Activated T-helper 2 cell treated with anti-CD3 and anti-CD28 coated beads, Interferon-gamma antibody, Interleukin-2, Interleukin-4, amounts not matched to agents 10 μg/mL and 5 μg/mL and 100 μg/mL, durations not matched to agents 14 hours and 24 hours and 36 hours (primary cell): ENCODE measurements at places on chromosomes 11 and 22.

GRCh38 chr11:120124355-120124754 is 13.6 kb downstream of the TRIM29 start:
- DNase-seq: no peak

DNA sequence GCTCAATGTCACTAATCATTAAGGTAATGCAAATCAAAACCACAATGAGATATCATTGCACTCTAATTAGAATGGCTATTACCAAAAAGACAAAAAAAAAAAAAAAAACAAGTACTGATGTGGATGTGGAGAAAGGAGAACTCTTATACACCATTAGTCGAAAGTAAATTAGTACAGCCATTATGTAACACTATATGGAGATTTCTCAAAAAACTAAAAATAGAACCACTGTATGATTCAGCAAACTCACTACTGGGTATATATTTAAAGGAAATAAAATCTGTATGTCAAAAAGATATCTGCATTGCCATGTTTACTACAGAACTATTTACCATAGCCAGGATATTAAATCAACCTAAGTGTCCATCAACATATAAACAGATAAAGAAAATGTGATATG is 265.4 kb upstream of the ARHGAP20 start:
- no peak for DNase-seq

- DNase-seq: no peak
Observed at GRCh38 chr22:20009018-20009491, 7.6 kb downstream of the ARVCF start.

DNA sequence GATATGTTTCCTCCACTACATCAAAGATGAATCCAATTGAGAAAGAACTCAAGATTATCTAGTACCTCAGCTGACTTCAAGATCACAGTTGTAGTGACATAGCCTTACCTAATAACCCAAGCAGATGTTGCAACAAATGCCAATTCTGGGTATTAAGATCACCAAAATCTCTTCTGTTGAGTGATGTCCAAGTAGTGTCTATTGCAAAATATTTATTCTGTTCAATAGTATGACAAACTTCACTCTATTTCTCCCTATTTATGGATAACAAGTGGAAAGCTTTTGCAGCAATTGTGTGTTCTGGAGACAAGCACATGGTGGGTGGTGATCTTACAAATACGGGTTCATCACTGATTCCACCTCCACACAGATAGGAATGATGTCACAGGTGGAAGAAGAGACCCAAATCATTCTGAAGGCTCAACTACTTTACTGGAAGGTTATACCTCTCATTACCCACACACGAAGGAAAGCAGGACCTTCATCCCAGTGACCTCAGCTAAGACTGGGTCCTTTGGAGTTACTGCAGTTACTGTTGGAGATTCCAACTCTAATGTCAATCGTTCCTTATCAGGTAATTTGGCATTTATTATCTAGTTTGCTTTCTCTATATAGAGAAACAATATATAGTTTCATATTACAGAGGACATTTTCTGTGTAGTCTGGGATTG is 72.0 kb downstream of the CD44 start:
- no peak for DNase-seq

DNA sequence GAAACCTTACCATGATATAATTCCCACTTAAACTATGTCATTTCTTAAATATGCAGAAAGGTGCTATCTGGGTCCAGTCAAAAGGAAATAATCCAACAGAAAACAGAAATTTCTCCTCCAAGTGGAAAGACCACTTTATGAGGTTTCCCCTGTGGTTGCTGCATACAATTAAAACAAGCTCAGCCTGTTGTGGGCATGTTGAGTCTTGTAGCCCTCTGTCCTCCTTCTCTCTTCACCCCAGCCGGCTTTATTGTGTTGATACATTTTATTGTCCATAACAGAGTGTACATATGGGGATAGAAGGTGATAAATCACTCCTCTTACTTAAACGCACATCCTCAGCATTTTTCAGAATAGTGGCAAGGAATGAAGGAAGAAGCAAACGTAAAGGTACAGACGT is 126.0 kb upstream of the MTNR1B start:
- DNase-seq: no peak

DNA sequence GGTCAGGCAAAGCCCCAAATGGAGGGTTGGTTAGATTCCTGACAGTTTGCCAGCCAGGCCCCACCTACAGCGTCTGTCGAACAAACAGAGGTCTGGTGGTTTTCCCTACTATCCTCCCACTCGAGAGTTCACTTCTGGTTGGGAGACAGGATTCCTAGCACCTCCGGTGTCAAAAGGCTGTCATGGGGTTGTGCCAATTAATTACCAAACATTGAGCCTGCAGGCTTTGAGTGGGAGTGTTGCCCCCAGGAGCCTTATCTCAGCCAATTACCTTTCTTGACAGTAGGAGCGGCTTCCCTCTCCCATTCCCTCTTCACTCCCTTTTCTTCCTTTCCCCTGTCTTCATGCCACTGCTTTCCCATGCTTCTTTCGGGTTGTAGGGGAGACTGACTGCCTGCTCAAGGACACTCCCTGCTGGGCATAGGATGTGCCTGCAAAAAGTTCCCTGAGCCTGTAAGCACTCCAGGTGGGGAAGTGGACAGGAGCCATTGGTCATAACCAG is 4.7 kb upstream of the TTC36 start:
- no peak for DNase-seq

DNA sequence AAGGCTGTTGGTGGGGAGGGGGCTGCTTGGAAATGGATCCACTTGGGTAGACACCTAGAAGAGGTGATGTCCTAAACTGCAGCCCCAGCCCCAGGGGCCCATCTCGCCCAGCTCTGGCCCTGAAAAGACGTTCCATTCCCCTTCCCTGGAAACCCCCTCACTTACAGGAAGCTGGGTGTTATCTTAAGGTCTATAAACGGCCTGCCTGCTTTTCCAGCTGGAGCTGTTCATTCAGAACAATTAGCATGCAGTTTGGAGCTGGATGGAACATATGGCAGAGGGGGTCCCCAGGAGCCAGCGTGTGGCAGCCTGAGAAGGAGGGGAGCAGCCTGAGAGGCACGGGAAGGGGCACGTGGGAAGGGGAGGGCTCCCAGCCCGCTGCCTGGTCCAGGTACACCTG is 139.6 kb downstream of the PKNOX2 start:
- no peak for DNase-seq

- DNase-seq: no peak
Observed at GRCh38 chr11:94649254-94649653, 82.1 kb downstream of the PIWIL4 start.

GRCh38 chr11:1384199-1384970 is 5.3 kb upstream of the BRSK2 start:
- no peak for DNase-seq

DNA sequence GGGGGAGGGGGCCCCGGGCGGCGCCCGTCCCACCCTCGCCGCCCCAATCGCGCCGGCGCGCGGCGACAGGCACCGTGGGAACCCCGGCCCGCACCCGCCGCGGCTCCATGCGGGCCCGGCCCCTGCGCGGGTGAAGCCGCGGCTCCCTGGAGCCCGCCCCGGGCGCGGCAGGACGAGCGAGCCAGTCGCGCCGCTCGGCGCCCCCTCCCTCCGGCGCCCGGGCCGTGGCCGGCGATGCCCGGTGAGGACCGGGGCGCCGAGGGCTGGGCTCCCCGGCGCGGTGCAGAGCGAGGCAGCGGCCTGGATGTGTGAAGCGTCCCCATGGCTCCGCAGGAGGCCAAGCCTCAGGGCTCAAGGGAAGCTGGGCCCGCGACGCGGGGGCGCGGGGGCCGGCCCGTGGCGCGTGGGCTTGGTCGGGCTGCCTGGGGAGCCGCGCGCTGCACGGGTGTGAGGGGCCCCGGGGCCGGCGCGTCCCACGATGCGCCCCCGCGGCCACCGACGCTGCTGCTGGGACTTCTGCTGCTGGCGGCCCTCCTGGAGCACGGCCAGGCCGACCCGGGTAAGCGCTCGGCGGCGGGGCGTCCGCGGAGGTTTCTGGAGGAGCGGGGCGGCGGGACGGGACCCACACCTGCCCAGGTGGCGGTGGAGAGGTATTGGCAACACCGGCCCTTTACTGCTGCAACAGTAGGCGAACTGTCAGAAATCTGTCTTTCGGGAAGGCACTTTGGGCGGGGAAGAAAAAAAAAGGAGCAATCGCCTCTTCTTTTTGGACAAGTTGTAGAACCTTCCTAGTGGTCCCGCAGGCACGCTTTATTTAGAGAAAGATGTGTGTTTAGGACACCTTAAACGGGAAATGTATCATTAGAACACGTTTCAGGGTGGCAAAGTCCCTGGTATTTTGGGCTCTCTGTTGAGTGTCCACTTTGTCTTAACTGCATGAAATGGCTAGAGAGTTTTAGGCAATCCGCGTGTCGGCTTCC is 119.4 kb downstream of the HIPK3 start:
- DNase-seq: no peak

DNA sequence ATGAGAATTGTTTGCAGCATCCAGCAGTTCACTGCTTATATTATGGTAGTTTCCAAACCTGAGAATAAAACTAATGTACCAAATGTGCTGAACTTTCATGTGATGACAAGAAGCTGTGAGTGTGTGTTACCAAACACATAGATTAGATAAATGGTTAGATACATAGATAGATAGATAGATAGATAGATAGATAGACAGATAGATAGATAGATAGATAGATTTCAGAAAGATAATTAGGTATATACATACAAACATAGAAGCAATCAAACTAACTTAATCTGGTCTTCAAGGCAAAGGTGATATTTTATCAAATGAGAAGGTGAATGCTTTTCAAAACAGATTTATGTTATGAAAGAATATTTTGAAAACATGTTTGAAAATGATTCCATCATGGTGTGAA is 147.3 kb upstream of the C11orf58 start:
- no peak for DNase-seq

GRCh38 chr22:31247726-31248125 is 35.6 kb downstream of the LIMK2 start:
- DNase-seq: no peak

GRCh38 chr11:94835594-94835927 is 67.4 kb downstream of the AMOTL1 start:
- no peak for DNase-seq

DNA sequence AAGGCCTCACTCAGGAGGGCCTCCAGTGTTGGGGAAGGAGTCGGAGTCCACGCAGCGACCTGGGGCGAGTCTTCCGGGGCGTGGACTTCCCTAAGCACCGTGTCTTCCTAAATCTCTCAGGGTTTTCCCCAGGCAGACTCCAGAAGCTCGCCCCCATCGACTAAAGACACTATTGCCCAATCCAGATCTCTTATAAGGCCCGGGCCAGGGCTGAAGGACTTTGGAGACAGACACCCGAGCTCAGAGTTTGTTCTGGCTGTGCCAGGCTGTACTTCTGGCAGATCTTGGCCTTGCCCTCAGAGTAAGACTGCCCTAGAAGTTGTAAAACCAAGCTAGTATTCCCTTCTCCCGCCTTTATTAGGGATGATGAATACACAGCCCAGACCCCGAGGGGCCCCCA is 191.4 kb downstream of the BUD13 start:
- no peak for DNase-seq

- no peak for DNase-seq
Observed at GRCh38 chr11:60918939-60919265, 4.9 kb downstream of the TMEM109 start.

GRCh38 chr11:3163241-3163981 is 1.7 kb downstream of the OSBPL5 start:
- DNase-seq: no peak

DNA sequence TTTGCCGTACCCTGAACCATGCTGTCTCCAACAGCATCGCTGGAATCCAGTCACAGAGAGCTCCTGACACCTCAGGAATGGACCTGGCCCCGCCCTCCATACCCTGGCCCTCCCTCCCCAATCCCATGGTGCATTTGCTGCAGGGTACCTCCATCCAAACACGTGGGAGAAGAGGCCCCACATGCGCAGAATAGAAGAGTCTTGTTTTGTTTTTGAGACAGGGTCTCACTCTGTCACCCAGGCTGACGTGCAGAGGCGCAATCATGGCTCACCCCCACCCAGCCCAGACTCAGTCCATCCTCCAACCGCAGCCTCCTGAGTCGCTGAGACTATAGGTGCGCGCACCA is 2.3 kb upstream of the PNPLA2 start:
- DNase-seq: no peak

GRCh38 chr11:123551079-123551478 is 103.3 kb downstream of the SCN3B start:
- DNase-seq: no peak

GRCh38 chr11:103668859-103669258 is 367.6 kb upstream of the DDI1 start:
- DNase-seq: no peak

DNA sequence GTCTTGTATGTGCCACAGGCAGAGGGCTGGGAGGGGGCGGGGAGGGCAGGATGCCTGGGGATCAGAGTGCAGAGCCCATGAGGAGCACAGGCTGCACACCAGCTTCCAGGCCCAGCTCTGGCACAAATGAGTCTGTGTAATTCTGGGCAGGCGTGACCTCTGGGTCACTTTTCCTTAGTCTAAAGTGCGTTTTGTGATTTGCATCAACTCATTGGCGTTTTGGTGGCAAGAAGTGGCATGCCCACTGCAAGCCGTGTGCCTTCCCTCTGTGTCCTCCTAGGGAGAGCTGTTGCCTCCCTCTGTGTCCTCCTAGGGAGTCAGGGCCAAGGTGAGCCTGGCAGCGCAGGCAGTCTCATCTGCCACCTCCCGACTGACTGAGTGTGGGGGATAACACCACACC is 17.2 kb downstream of the CHADL start:
- no peak for DNase-seq

GRCh38 chr11:35398881-35399280 is 20.5 kb downstream of the SLC1A2 start:
- no peak for DNase-seq

- no peak for DNase-seq
Observed at GRCh38 chr11:12005476-12005875, 3.0 kb downstream of the DKK3 start.

DNA sequence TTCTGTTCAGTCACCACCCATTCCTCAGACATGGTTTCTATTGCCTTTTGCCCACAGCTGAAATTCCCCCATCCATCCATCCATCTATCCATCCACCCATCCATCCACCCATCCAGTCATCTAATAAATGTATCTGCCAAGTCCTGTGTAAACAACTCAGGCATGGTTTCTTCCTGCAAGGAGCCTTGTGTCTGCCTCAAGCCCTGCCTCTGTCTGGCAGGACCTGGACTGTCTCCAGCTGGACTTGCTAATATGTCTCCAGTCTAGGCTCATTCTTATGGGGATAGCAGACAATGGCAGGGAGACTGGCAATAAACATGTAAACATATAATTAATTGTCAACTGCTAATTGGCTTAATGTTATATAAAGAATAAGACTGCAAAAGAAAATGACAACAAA is 64.7 kb upstream of the AMPD3 start:
- no peak for DNase-seq
